Activated naive CD8-positive, alpha-beta T cell treated with anti-CD3 and anti-CD28 coated beads for 36 hours (primary cell): ENCODE measurements at places on chromosomes 16 and 17. TPM values are rescaled to one million over a fixed set of nuclear protein-coding genes. Genes with fewer than 3 reads are reported as not detected.
A peak's percentile ranks its signal among the peaks of the same experiment; 100 is the strongest.

DNA sequence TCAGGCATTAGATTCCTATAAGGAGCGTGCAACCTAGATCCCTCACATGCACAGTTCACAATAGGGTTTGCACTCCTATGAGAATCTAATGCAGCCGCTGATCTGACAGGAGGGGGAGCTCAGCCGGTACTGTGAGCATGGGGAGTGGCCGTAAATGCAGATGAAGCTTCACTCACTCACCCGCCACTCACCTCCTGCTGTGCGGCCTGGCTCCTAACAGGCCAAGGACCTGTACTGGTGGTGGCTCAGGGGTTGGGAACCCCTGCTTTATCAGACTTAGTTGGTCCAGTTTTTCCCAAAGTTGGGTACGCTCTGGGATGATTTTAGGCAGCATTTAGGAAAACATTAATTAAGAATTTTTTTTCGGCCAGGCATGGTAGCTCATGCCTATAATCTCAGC, 103.8 kb downstream of the MARF1 start:
- no peak for DNase-seq

DNA sequence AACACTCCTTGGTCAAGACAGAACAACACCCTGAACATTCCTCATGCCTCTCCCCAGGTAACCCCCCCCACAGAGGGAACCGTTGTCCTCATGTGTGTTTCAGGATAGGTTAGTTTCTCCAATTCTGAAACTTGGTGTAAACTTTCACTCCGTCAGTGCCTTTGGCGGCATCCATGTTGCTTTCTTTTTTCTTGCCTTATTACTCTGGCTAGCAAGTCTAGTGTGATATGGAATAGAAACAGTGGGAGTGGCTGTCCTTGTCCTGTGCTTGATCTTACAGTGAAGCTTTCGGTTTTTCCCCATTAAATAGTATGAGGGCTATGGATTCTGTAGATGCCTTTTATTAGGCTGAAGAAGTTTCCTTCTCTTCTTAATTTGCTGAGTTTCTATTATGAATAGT, 35.7 kb upstream of the GNG13 start:
- no peak for DNase-seq

- no peak for DNase-seq
These were observed 16.3 kb downstream of the HS3ST4 start for GRCh38 chr16:25707982-25708583.

DNA sequence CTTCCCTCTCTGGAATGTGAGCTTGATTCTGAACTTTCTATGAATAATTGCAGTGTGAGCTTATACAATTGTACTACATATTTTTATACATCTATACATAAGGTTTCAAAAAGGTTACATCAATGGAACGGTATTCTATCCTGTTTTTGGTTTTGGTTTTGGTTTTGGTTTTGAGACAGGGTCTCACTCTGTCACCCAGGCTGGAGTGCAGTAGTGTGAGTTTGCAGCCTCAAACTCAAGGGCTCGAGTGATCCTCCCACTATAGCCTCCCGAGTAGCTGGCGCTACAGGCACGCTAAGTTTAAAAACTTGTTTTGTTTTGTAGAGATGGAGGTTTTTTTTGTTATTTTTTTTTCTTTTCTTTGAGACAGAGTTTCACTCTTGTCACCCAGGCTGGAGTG, 1.1 kb downstream of the CTRB1 start:
- peak; percentile 31 for DNase-seq

DNA sequence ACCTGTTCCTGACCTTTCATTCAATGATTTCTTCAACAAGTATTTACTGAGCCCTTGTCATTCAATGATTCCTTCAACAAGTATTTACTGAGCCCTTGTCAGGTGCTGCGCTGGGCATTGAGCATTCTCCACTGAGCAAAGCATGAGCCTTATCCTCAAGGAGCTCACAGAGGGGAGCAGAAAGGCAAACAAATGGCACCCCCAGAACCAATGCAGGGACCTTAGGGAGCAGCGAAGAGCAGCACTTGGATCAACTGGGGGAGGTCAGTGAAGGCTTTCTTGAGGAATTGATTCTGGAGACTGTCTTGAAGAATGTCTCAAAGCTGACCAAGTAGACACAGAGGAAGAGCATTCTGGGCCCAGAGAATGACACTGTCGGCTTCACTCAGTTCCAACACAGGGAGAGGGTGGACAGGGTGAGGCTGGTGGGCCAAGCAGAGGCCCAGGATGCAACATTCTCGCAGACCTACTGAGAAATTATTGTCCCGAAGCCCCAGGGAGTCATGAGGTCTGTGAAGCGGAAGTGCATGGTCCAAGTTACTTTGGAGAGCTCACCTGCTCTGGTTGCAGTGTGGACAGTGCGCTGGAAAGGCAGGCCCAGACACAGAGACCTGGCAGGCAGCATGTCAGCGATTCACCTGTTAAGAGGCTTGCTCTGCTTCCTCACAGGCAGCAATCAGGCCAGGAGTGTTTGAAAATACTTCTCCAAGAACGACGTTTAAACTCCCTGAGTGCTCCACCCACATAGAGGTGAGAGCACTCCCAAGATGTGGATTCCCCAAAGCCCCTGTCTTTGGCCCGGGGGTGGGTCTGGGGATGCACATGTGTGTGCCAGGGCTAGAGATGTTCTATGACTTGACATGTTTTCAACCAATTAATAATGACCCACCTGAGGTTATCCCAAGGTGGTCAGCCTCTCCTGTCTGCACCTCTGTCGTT, 3.2 kb upstream of the MPO start:
- DNase-seq: no peak

DNA sequence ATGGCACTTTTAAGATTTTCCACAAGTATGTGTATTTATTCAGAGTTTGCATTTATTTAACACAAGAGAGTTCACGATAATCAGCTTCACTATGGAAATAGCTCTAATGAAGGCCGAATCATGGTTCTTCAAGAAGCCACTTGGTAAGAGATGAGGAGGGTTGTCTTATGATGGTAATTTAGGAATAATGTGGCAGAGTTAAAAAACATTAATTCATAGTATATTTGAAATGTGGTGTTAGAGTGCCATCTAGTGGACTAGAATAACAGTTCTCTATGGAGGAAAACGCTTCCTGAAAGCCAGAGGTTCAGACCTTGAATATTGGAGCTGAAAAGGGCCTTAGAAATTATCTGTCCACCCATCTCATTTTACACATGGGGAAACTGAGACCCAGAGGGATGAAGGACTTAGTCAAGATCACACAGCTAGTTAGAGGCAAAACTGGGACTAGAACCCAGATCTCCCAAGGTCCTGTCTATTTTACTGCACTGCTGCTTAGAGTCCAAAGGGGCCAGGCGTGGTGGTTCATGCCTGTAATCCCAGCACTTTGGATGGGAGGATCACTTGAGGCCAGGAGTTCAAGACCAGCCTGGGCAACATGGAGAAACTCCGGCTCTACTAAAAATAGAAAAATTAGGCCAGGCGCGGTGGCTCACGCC, 33.8 kb upstream of the KPNB1 start:
- DNase-seq: no peak

DNA sequence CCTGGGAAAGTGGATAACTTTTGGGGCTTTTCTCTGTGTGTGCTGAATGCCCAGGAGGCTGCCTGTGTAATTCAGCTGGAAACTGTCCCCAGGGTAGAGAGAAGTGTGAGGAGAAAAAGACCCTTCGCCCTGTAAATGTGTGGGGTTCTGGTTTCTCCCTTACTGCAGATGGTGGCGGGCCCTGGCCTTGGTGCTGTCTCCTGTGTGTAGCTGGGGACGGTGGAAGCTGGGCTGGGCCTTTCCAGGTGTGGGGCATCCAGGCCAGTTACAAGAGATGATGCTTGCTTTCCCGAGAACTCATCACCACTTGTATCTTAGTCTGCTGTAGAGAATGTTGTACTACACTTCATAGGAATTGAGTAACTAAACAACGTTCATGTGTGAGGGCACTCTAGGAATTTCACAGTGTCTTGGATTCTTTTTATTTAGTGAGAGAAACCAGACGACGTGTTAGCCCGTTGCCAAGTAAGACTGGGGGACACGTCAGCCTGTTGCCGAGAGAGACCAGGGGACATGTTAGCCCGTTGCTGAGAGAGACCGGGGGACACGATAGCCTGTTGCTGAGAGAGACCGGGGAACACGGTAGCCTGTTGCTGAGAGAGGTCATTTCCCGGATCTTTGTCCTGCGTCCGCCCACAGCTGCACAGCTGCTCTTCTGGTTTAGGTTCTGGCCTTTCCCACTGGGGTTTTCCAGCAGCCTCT, 43.1 kb downstream of the TBCD start:
- DNase-seq: no peak

DNA sequence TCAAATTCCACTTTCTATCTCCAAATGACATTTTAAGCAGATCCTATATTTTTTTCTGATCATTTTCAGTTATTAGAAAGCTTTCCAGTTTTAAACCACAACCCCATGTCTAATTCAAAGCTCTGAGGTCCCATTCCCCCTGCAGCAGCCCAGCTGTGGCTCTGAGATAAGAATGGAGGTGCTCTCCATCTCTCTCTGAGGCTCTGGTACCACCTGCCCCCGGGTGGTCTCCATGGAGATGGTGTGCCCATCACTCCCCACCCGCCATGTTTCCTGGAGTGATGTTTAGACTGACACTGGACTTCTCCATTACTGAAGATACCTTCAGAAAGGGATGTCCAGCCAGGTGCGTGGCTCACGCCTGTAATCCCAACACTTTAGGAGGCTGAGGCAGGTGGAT, 68.1 kb upstream of the SEC14L1 start:
- no peak for DNase-seq

DNA sequence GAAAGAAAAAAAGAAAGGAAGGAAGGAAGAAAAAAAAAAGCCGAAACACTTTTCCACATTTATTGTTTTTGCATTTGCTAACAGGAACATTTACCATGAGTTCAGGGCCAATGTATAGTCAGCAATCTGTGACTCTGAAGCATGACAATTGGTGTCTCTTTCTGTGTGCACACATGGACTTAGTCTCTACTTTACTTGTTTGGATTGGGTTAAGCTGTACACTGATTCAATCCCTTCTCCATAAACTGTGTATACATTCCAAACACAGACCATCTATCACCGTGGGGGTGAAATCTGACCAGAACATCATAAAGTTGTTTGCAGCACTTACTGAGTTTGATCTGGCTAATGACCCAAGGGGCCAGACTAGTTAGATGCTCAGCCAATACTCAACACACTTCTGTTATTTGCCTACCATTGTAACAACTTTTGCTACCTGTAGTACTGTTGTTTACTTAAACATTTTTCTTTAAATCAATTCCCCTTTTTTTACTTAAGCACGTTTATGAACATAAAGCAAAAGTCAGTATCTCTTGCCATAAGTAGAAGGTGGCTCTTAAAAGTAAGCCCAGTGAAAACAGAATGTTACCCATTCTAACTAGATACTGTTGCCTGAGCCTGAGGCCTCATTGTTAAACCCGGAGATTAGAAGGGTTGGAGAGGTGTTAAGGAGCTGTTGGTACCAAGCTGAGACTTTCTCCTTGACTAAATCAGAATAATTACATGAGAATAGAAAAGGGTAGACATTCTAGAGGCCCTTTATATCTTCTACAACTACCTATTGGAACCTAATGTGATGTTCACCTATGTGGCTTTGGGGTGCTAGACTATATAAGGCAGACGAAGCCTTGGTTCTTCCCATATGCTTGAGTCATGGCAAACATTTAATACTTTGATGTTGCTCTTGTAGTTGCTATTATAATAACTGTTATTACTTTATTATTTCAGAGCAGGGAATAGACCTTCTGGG, 41.8 kb downstream of the SCNN1B start:
- no peak for DNase-seq

- DNase-seq: no peak
These were observed 11.5 kb upstream of the TBX4 start for GRCh38 chr17:61440697-61441096.

DNA sequence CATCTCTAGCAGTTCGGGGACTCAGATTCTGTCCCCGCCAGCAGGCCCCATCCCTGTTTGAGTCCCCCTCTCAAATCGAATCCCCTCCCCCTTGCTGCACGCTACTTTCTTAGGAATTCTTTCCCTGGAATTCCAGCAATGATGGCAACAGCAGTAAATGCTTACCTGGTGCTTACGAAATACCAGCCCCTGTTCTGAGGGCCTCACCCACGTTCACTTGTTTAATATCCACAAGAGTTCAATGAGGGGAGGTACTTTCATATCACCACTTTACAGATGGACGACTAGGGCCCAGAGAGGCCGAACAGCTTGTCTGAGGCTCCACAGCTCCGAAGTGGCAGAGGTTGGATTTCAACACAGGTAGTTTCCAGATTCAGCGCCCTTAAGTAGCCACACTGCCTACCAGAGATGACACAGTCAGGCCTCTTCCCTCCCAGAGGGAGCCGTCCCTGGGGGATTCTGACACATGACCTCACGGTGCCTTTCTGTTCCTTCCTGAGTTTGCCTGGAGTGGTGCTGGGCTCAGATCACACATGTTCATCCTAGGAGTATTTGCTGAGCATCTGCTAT, 120.7 kb upstream of the GSE1 start:
- DNase-seq: no peak

GRCh38 chr16:52191531-52192134, 355.3 kb downstream of the TOX3 start:
- peak; percentile 22 for DNase-seq

- no peak for DNase-seq
These were observed 9.2 kb upstream of the MYO18A start for GRCh38 chr17:29189355-29189754.

- no peak for DNase-seq
These were observed 17.3 kb downstream of the MILR1 start for GRCh38 chr17:64466019-64466735.

GRCh38 chr17:71970312-71970711, 150.5 kb upstream of the SOX9 start:
- no peak for DNase-seq

- no peak for DNase-seq
These were observed 26.4 kb downstream of the GOSR1 start for GRCh38 chr17:30503558-30503957.

DNA sequence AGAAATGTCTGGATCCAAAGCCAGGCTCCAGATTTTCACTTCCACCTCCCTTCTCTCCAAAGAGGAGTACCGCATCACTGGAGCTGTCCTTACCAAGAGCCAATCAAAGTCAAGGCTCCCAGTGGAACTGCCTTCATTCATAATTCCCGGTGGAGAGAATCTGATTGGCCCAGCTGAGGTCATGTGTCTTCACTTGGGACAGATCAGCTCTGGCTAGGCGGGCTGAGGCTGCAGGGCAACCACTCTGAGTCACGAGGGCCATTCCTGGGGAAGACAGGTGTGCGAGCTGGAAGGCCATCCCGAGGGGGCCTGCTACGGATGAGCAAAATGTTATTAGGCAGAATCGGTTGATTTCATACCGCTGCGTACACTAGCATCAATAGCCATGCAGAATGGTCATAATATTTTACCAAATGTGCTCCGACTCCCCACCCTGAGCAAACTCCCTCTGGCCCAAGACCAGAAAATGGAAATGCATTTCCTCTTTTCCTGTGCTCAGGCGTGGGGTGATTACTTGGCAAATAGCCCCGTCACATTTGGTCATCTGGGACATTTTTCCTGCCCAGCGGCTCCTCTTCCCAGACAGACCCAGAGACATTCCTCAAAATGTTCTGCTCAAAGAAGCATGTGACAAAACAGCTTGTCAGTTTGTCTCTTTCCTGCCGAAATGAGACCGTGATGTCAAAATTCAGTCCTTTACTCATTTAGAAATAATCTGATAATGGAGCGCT, 111.1 kb downstream of the AIPL1 start:
- no peak for DNase-seq

INCA1 gene
- total RNA-seq: 0.36 TPM

ARHGDIG gene
- total RNA-seq: not detected

EME1 gene
- 34.0 TPM for total RNA-seq

GLIS2 gene
- total RNA-seq: 0.16 TPM

RNF112 gene
- total RNA-seq: 0.10 TPM

HSPB9 gene
- total RNA-seq: 0.18 TPM

NHLRC4 gene
- total RNA-seq: 0.54 TPM

FAM20A gene
- not detected for total RNA-seq

SLC38A8 gene
- total RNA-seq: not detected

C17orf50 gene
- not detected for total RNA-seq

CHST6 gene
- not detected for total RNA-seq

PRSS27 gene
- 1.9 TPM for total RNA-seq

KIFC3 gene
- 1.3 TPM for total RNA-seq
